Foreskin fibroblast (primary cell): ENCODE measurements at places on chromosomes 4 and X.

GRCh38 chr4:22179124-22179874 lies 230.7 kb upstream of the KCNIP4 start:
- DNase-seq, result peak; percentile 87

GRCh38 chrX:13053171-13053570 lies 8.8 kb upstream of the FAM9C start:
- DNase-seq, result no peak

GRCh38 chr4:152165846-152166245 lies 370.0 kb downstream of the FBXW7 start:
- no peak for DNase-seq

DNA sequence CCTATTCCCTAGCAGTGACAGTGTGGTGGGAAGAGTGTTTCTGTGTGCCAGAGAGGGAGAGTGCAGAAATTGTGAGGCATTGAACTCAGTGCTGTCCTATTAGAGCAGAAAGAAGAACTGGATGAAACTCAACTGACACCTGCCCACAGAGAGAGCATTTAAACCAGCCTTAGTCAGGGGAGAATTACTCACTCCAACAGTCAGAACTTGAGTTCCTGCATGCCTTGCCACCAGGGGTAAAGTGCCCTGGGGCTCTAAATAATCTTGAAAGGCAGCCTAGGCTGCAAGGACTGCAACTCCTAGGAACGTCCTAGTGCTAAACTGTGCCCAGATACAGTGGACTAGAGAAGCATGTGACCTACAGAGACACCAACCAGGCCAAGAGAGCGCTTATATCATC lies 12.8 kb downstream of the CYSLTR1 start:
- peak; percentile 28 for DNase-seq

DNA sequence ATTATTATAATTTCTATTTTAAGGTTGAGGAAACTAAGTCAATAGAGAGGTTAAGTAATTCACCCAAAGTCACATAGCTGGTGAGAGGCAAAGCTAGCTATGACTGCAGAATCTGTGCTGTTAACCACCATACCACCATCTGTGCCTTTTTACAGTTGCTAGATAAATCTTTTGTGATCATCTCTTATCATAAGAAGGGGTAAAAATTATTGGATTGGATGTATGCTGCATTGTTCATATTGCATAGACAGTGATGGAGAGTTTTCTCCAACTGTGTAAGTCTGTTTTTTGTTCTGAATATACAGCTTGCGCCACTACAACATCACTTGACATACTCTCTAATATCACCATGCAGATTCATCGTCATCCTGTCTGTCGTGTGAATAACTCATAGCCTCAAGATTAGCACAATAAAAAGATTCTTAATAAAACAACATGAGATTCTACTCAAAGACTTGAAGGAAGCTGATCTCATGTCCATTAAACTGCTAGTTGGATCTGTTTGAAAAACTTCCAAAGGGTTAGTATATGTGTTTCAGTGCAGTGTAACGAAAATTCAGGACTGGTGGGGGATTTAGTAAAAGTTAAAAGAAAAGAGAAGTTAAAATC lies 495.9 kb downstream of the SPRY1 start:
- DNase-seq, result peak; percentile 28

- no peak for DNase-seq
These were observed 863 bp upstream of the RAB33A start for GRCh38 chrX:130170752-130171445.

DNA sequence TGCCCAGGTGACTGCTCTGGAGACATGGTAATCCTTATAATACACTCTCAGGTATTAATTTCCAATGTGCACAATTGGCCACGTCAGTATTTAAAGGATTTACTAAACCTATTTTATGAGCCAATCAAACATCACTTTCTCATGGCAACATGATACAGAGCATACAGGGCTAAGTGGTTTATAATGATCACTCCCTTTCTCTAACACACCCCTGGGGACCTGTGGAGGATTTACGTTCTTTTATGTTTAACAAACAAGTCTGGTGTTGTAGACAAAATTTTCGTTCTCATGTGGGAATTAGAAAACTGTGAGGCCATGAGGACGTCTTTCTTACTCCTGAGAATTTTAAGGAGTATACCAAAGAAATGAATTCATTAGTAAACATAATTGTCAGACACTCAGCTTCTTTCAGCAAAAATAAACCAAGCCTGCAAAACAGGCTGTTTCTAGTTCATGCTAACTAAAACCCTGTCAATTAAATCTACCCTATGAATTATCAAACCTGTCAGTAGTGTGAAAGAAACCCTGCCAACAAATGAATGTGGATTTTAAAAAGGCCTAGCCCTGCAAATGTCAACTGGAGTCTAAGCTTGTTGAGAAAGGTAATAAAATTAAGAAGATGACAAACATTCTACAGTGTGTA lies 155.8 kb downstream of the PDGFC start:
- DNase-seq, result no peak

GRCh38 chr4:38678078-38678477 lies 14.1 kb downstream of the KLF3 start:
- peak; percentile 94 for DNase-seq

DNA sequence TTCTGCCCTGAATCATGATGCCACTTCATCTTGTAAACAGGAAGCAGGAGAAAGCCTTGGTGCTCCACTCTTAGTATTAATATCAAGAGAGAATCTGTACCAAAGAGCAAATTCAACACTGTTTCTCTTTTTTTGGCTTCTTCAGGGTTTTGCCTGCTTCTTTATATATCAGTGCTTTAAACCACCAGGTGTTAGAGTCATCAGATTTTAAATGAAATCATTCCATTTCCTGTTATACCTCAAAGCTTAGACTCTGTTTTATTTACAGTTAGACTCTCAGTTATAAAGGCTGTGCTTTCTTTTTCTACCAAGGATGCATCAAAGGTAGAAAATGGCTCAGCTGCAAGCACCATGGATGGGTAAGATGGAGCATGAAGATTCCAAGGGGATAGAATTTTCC lies 350.9 kb downstream of the CAMK2D start:
- DNase-seq, result no peak

GRCh38 chr4:85399270-85399669 lies 75.7 kb upstream of the ARHGAP24 start:
- no peak for DNase-seq

DNA sequence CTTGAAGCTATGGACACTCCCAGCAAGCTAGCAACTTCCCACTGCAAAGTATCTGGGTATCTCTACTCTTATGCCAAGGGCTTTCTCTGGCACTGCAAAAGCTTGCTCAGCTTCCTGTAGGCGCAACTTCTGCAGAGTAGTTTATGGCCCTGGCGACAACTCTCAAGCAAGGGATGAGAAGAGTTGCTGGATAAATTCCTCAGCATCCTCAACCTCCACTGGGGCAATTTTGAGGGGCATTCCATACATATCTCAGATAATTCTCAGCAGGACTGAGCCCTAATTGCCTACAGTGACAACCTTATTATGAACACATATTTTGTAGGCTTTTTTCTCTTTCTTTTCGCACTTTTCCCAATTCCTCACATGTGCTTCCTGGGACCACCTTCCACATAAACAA lies 31.2 kb upstream of the TAB3 start:
- DNase-seq, result no peak

DNA sequence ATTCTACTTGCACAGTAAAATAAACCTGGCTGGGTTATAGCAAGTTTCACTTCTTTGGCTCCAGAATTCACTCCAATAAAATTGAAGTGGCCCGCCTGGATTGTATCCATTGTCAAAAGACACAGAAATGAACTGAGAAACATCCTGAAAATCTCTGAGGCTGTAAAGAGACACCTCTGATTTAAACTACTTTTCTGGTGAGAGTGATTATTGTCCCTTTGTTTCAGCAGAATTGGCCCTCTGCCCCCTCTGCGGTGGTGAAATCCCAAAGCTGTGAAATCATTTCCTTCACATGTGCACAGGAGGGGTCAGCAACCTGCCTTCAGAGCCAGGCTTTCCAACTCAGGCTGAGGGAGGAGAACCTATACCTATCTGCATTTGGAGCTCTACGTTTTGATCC lies 23.0 kb downstream of the GAB3 start:
- peak; percentile 64 for DNase-seq

DNA sequence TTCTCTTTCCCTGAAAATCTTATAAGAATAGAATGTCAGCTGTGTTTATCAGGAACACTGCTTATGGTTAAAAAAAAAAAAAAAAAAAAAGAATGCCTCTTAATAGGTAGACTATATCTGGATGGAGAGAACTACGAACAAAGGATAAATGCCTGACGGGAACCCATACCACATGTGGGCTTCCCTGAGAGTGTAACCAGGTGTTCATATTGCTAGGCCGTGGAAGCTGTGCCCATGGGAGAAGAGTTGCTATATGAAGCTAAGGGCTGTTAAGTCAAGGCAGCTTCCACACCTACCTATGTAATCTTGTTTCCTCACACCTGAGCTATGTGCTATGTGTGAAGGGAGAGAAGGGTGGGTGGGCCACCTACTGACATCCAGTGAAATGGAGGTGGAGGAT lies 27.3 kb downstream of the TMEM184C start:
- DNase-seq, result no peak

DNA sequence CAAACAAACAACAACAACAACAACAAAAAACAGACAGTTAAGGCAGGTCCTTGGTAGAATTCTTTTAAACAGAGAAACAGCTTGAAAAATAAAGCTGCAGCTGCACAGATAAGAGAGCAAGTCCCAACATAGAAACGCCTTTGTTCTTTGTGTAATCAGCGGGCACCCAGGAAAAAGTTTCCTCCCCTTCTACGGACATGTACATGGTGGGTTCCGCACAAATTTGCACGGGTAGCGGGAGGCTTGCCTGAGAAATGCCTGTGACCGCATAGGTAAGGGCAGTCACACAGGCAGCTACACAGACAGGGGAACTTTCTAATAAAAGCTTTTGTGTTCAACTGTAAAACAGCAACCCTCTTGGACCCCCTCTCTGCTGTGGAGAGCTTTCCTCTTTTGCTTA lies 25.7 kb upstream of the CT47A1 start:
- no peak for DNase-seq

DNA sequence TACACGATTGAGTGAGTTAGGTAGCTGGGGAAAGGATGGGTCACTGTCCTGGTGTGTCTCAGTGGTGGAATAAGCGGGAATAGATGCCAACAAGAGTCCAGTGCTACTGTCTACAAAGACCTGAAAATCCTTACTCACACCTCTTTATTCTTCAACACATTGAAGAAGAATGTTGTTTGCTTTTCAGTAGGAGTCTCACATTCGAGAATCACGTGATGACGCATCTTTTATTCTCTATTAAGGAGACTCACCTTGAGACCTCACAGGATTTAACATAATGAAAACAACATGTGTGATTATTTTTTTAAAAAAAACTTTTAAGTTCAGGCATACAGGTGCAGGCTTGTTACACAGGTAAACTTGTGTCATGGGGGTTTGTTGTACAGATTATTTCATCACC lies 75.2 kb downstream of the CD38 start:
- no peak for DNase-seq

- DNase-seq, result no peak
These were observed 803.0 kb downstream of the DMD start for GRCh38 chrX:32408389-32408788.

GRCh38 chr4:141158219-141158618 lies 24.9 kb upstream of the RNF150 start:
- peak; percentile 58 for DNase-seq

GRCh38 chr4:178387756-178388155 lies 945.5 kb upstream of the AGA start:
- DNase-seq, result no peak

DNA sequence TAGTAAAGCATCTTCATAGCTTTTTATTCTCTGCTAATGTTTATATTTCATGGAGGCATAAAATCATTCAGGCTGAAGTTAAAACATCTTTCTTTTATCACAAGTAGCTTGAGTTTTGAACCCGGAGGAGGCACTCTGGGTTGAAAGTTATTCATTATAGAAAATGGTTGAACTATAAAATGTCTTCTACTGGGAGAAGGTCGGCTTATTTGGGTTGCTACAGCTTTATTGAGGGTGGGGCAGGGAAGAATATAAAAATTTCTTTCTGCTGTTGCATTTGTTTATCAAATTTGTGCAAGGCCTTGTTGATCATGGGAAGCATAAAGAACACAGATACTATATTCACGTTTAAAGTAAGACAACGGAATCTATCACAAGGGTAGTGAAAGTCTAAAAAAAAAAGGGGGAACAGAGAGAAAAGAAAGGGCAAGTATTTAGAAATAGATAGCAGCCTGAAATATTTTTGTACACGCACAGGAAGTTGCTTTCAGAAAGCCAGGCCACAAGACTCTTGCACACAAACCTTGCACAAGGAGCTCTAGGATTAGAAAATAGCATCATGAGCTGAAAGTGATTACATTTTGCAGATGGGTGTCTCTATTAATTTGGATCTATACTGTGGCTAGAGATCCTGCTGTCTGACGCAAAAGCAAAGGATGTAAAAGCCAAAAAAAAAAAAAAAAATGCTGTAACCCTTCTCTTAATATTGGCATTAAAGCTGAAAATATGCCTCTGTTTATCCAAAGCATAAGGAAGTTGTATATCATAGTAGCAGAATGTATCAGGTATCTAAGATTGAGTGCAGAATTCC lies 37.2 kb upstream of the FAM9C start:
- DNase-seq, result no peak

- DNase-seq, result no peak
These were observed 24.7 kb downstream of the PACRGL start for GRCh38 chr4:20724915-20725314.

DNA sequence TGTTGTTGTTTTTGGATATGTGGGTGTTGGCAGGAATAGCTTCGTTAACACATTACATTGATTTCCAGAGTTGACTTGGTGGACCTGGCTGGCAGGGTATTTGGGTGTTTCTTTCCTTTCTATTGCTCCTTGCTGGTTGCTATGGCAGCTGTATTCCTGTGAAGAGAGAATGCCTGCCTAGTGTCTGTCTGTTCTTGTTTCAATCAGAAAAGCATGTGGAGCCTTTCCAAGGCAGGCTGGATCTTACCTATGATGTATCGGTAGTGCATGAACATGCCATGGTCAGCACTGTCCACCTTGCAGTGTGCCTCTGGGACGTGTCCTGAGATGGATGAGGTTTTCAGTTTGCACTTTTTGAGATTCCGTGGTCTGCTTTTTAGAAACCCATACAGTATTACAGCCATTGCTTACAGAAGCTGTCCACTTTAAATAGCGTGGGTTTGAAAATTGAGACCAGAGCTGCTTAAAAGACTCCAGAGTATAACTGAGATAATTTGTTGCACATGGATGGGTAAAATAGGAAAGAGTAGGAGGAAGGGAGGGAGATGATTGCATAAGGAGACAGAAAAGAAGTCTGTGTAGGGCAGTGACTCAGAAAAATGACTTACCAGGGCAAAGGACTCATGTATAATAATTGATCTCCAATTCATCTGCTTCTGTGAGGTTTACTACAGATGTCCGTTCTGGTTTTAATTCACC lies 20.0 kb upstream of the AADAT start:
- DNase-seq, result peak; percentile 53

- DNase-seq, result no peak
These were observed 408.3 kb downstream of the HNRNPD start for GRCh38 chr4:81965454-81965853.

- no peak for DNase-seq
These were observed 31.0 kb downstream of the ARFIP1 start for GRCh38 chr4:152810715-152811287.

DNA sequence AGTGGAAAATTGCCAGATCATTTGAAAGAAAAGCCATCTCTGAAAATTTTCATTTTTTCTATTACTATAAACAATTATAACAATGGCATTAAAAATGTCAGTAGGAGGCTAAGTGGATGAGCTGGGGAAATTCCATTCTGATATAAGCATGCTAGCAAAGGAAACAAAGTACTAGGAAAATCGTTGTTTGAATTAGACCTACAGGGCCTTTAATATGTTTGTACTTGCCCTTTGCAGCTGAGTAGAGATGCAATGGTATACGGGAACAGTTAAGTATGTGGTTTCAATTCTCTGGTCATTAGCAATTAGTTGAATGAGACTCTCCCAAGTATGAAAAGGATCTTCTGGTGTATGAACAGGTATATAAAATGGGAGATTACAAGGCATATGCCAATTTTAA lies 452.2 kb downstream of the PCDH11X start:
- no peak for DNase-seq
